Epithelial cell of alveolus of lung (primary cell): ENCODE measurements at places on chromosomes 1 and 21. TPM values are rescaled to one million over a fixed set of nuclear protein-coding genes. Genes with fewer than 3 reads are reported as not detected.

Gene SPATA21
- total RNA-seq, result not detected in 2 replicates

Gene IL12RB2
- total RNA-seq, result not detected in 2 replicates

Gene ERO1B
- 3.6 and 4.2 TPM in 2 replicates for total RNA-seq

Gene GLMP
- 82.5 and 103 TPM in 2 replicates for total RNA-seq

Gene OR2T27
- not detected in 2 replicates for total RNA-seq

Gene PROX1
- under 0.01 and 0.32 TPM in 2 replicates for total RNA-seq

Gene NAXE
- 70.1 and 93.0 TPM in 2 replicates for total RNA-seq

Gene TLCD4
- total RNA-seq, result 0.78 and 1.0 TPM in 2 replicates

Gene PROK1
- not detected in 2 replicates for total RNA-seq

Gene ZNF672
- total RNA-seq, result 22.2 and 23.7 TPM in 2 replicates

Gene NTMT2
- total RNA-seq, result not detected in 2 replicates

Gene CFAP74
- total RNA-seq, result not detected in 2 replicates

Gene CD52
- not detected in 2 replicates for total RNA-seq

Gene NT5C1A
- not detected in 2 replicates for total RNA-seq

Gene PLA2G2C
- total RNA-seq, result not detected in 2 replicates

Gene SERINC2
- 27.8 and 72.1 TPM in 2 replicates for total RNA-seq

Gene RAVER2
- 4.5 and 7.0 TPM in 2 replicates for total RNA-seq

Gene STYXL2
- 0.72 TPM in 1 of 2 replicates, not detected in the other for total RNA-seq

Gene PADI2
- total RNA-seq, result 1.6 and 2.3 TPM in 2 replicates

Gene NBPF6
- not detected in 2 replicates for total RNA-seq
